ENCODE measurements at places on chromosomes 1 and 21.

GRCh38 chr1:15094719-15095495, 58.6 kb upstream of the TMEM51 start:
- DNase-seq, result no peak
- H3K27me3 ChIP-seq, result peaks cover 3% of the 10 kb centered on the region
- H3K4me3 ChIP-seq, result no peak overlapping the region
- no peaks in the 10 kb centered on the region for H3K36me3 ChIP-seq

DNA sequence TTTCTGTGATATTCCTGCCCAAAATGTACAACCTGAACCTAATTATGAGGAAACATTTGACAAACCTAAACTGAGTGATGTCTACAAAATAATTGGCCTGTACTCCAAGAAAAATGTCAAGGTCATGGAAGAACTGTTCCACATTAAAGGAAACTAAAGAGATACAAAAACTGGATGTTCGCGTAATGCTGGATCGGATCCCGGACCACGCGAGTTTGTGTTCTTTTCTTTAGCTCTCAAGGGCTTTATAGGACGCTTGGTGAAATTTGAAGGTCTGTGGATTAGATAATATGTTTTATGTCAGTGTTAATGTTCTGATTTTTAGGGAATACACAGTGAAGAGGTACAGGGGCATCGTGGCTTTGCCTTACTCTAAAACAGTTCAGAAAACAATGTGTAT, 400.5 kb downstream of the CAMTA1 start:
- no peaks in the 10 kb centered on the region for H3K27me3 ChIP-seq
- no peaks in the 10 kb centered on the region for H3K4me1 ChIP-seq
- DNase-seq, result no peak
- H3K27ac ChIP-seq, result no peak overlapping the region
- no peak overlapping the region for H3K4me3 ChIP-seq

DNA sequence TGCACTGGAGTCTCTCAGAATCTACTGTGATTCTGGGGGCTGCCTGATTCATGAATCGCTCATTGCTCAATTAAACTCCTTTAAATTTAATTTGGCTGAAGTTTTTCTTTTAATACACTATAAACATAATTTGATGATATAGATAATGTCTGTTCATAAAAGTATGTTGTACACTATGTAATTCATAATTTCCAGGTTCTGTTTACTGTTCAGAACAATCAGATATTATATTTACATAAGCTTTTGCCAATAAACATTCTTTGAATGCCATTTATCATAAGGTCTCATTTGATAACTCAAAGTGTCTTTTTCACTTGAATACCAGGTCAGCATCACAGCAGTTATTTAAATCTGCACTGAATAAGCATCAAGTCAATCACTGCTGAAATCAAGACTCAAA, 39.6 kb downstream of the PIGK start:
- H3K27me3 ChIP-seq, result no peaks in the 10 kb centered on the region
- H3K36me3 ChIP-seq, result no peaks in the 10 kb centered on the region
- no peak overlapping the region for H3K27ac ChIP-seq
- no peak overlapping the region for H3K4me3 ChIP-seq
- no peaks in the 10 kb centered on the region for H3K4me1 ChIP-seq
- no peak for DNase-seq

GRCh38 chr1:18903291-18903756, 969 bp upstream of the ALDH4A1 start:
- no peaks in the 10 kb centered on the region for H3K27me3 ChIP-seq
- no peak for DNase-seq
- H3K27ac ChIP-seq, result peak overlapping the region; percentile 88
- peaks cover 13% of the 10 kb centered on the region for H3K4me1 ChIP-seq

DNA sequence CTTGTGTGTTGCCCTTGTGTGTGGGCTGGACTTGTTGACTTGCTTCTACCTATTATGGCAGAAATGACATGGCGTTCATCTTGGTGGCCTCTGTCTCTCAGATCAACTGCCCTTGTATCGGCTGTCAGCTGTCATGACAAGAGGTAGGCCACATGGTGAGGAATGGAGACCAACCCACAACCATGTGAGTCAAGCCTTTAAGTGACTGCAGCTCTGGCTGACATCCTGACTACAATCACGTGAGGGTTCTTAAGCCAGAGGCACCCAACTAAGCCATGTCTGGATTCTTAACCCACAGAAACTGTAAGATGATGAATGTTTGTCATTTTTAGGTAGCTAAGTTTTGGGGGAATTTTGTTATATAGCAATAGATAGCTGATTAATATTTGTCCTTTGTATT, 82.1 kb downstream of the KCND3 start:
- DNase-seq, result no peak
- no peaks in the 10 kb centered on the region for H3K4me1 ChIP-seq
- H3K36me3 ChIP-seq, result no peaks in the 10 kb centered on the region
- H3K27me3 ChIP-seq, result no peaks in the 10 kb centered on the region
- no peak overlapping the region for H3K4me3 ChIP-seq

GRCh38 chr1:180773210-180773865, 139.4 kb upstream of the KIAA1614 start:
- H3K4me3 ChIP-seq, result no peak overlapping the region
- H3K27ac ChIP-seq, result no peak overlapping the region
- H3K27me3 ChIP-seq, result no peaks in the 10 kb centered on the region
- DNase-seq, result peak; percentile 43

Measured in fibroblast of lung (primary cell).